ENCODE measurements at places on chromosomes 3 and 15.

DNA sequence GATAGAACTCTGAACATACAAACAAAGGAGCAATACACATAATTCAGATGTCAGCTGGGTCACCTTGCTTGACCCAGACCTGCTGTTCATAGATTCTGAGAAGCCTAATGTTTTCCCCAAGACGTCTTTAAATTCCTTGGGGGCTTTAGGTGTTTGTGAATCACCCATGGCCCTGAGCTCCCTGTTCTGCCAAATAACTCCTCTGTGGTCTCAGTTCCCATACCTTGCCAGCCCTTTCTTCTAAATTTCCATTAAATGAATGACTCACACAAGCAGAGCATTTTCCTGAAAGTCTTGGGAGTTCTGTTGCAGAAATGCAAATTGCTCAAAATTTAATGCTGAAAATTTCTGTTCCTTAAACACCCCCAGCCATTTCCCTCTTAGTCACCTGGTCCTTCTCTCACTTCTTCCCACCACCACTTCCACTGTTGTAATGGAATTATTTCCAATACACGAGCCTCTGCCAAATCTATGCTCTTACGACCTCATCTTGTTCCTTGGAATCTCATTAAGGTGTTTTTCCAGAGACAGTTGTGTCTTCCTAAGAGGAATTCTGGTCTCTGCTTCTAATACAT is 33.4 kb upstream of the PSMD6 start:
- no peak for DNase-seq

DNA sequence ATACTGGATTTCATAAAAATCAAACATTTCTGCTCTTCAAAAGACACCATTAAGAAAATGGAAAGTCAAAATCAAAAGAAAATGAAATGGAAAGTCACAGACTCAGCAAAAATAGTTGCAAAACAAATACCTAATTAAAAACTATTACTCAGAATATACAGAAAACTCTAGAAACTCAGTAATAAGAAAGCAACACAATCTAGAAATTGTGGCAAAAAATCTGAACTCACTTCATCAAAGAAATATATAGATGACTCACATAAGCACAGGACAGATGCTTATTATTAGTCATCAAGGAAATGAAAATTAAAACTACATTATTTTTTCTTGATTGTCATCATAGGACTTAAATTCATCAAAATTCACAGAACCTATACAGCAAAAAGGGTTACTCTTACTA is 430.0 kb downstream of the SHQ1 start:
- no peak for DNase-seq

GRCh38 chr3:12932347-12932746 is 91.0 kb upstream of the RPL32 start:
- DNase-seq, result no peak

- DNase-seq, result no peak
Measured at GRCh38 chr3:67296039-67296892, 298.2 kb downstream of the KBTBD8 start.

- DNase-seq, result no peak
Measured at GRCh38 chr3:53185761-53186465, 24.9 kb downstream of the PRKCD start.

DNA sequence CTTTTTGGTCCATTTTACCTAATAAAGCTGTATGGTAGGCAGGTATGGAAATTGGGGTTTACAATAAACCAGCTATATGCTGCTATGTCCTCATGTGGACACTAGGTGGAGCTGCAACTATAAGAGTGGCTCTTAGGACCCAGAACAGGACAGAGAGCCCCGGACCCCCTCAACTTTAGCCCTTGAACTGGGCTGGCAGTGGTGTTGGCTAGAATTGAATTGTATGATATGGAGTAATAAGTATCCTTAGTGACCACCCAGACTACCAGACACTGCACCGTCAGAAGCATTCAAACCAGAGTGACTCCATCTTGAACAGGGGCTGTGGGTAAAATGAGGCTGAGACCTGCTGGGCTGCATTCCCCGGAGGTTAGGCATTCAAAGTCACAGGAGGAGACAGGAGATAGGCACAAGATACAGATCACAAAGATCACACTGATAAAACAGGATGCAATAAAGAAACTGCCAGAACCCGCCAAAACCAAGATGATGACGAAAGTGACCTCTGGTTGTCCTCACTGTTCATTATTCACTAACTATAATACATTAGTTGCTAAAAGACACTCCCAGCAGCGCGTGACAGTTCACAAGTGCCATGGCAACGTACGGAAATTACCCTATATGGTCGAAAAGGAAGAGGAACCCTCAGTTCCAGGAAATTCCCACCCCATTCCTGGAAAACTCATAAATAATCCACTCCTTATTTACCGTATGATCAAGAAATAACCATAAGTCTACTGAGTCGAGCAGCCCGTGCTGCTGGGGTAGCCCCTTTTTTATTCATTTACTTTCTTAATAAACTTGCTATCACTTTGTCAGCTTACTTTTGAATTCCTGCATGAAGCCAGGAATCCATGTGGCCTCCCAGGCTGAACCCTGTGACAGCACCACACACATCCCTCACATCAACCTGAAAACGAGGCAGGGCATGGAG is 68.7 kb upstream of the BLM start:
- peak; percentile 46 for DNase-seq

GRCh38 chr3:149572796-149573414 is 84.9 kb downstream of the WWTR1 start:
- no peak for DNase-seq

GRCh38 chr3:99683465-99683864 is 45.1 kb downstream of the COL8A1 start:
- DNase-seq, result no peak

GRCh38 chr3:50345586-50346234 is at the start of gene ZMYND10:
Gene ZMYND10, minus strand, starts transcription at chr3:50345732. Its CDS starts 153 bp downstream, at chr3:50345579.
- DNase-seq, result peak; percentile 51

DNA sequence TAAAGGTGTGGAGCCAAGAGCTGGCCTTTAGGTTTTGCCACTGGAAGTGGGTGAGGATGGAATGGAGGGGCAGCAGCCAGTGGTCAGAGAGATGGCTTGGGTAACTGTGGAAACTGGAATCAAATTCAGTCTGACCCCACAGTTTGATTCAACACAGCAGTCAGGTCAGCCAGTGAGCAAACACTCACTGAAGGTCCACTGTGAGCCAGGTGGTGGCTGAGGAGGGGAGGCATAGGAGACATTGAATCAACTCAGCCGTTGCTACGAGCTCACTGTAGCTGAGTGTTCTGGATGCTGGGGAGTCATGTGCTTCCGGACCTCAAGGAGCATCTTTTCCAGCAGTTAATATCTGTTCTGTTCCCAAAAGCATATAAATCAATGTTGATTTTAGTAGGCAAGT is 37.5 kb downstream of the LPP start:
- no peak for DNase-seq

DNA sequence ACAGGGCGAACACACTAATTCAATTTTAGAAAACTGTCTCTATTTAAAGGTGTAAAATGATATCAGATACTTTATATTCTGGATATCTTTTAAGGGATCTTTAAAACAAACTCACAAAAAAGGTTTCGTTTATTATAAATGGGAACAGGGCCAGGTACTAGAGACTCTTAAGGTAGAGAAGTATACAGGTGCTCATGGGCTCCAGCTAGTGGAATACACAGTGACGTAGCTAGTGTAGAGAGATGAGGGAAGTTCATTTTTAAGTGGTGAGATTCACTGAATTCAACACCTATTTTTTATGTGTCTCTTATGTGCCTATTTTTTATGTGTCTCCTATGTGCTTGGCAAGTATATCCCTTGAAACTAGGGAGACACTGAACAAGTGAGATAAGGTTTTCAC is 132.7 kb upstream of the FAM3D start:
- no peak for DNase-seq

- DNase-seq, result no peak
Measured at GRCh38 chr15:67479781-67480505, 41.0 kb upstream of the C15orf61 start.

DNA sequence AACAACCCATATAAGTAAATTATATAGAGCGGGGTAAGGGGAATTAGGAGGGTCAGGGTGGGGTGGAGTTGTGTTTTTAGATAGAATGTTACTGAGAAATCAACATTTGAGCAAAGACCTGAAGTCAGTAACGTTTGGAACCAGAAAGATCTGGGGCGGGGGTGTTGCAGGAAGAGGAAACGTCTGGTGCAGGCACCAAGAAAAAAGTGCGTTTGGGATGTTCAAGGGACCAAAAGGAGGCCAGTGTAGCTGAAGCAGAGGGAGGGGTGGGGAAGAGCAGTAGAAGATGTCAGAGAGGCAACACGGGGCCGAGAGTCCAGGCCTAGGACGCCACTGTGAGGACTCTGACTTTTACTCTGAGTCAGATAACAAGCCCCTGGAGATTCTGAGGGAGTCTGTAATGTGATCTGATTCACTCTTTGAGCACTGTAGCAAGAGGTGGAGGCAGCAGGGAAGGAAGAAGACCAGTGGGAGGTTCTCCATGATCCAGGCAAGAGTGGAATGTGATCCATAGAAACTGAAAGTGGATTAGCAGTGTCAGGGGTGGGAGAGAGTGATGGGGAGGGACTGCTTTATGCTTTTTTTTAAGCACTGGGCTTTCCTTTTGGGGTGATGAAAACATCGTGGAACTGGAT is 179.3 kb upstream of the CHRM5 start:
- no peak for DNase-seq

- no peak for DNase-seq
Measured at GRCh38 chr3:101690972-101691371, 4.5 kb upstream of the RPL24 start.

DNA sequence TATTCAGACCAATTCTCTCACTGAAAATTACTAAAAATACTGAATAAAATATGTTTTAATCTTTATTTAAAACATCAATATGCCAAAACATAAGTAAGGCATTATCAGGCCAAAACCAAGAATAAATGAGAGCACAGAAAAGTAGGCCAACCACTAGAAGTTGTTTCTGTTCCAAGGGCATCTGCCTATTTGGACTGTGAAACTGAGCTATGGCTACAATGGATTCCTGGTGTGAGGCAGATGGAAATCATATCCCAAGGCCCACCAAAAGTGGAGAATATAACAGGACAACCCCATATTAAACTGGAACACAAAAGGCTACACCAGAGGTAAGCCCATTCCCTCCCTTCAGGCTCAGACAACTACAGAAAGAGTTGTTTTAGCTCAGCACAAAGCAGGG is 302.8 kb upstream of the IL12A start:
- no peak for DNase-seq

GRCh38 chr3:149581248-149581647 is 76.6 kb downstream of the WWTR1 start:
- no peak for DNase-seq

DNA sequence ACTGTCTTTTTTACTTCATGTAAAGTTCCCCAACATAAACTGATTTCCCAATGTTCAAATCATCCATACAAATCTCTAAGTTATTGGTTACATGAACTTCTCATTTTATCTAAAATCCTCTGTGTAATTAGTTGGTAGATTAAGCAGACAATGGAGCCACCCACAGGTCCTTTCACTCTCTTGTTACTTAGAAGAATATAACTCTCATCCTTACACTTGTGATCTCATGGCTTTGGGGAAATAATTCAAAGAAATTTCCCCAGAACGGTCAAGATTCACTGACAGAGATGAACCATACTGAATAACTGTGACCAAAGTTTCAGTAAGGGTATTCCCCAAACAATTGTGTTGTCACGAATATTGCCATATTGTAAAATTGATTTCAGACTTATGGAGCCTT is 1102.6 kb upstream of the EPHA6 start:
- DNase-seq, result no peak

- DNase-seq, result no peak
Measured at GRCh38 chr3:53120336-53120735, 9.9 kb downstream of the RFT1 start.

DNA sequence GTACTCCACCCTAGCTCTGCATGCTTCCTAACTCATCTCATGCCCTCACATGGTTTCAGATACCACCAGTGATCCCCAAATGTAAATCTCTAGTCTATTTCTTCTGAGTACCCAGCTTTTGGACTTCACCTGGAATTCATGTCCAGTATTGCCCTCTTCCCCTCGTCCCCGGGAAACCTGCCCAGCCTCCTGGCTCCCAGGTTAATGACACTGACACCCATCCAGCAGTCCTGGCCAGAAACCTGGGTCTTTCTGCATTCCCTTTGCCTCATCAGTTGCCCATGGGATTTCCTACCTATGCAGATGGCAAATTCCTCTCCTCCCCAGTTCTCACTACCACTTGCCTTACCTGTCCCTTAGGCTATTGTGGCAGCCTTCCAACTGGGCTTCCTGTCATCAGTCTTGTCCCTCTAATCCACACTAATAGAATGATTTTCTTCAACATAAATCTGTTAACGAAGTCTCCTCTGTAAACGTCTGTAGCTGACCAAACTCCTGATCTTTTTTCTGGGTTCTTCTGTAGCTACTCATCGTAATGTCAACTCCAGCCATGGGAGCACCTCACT is 15.3 kb upstream of the MYLK start:
- DNase-seq, result no peak

GRCh38 chr3:64308931-64309330 is 83.7 kb upstream of the PRICKLE2 start:
- DNase-seq, result no peak

- no peak for DNase-seq
Measured at GRCh38 chr3:79598594-79598993, 169.2 kb downstream of the ROBO1 start.

- DNase-seq, result no peak
Measured at GRCh38 chr15:42140383-42141070, 15.9 kb downstream of the PLA2G4F start.

GRCh38 chr3:157782236-157782635 is 279.0 kb upstream of the VEPH1 start:
- no peak for DNase-seq

DNA sequence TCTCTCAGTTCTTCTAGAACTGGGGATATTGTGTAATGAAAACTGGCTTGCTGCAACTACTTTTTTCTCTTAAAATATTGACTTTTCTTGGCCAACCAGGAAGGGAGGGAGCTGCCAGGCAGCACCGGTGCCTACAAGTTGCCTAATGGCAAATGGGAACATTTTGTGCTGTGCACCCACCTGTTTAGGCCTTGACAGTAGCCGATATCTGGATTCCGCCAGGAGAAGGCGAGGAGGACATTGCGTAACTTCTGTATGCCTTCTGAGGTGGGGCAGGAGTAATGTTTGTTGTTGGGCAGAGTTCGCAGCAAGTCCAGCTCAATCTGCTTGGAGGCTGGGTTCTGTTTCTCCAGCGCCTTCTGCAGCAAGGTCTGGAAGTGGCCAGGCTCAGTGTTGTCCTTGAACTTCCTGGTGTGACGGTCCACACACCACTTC is 64.9 kb downstream of the TBC1D2B start:
- no peak for DNase-seq

GRCh38 chr3:50815844-50816243 is 141.1 kb downstream of the DOCK3 start:
- no peak for DNase-seq

- DNase-seq, result no peak
Measured at GRCh38 chr3:9730657-9731205, 804 bp upstream of the BRPF1 start.

- DNase-seq, result no peak
Measured at GRCh38 chr3:43584043-43584826, 37.6 kb downstream of the ANO10 start.

Data from stimulated activated CD4-positive, alpha-beta T cell treated with anti-CD3 and anti-CD28 coated beads, Interleukin-12 subunit alpha, Interleukin-12 subunit beta, amount 100 ng/mL, for 24 hours (primary cell).